ENCODE measurements at places on chromosomes 2 and 18.

DNA sequence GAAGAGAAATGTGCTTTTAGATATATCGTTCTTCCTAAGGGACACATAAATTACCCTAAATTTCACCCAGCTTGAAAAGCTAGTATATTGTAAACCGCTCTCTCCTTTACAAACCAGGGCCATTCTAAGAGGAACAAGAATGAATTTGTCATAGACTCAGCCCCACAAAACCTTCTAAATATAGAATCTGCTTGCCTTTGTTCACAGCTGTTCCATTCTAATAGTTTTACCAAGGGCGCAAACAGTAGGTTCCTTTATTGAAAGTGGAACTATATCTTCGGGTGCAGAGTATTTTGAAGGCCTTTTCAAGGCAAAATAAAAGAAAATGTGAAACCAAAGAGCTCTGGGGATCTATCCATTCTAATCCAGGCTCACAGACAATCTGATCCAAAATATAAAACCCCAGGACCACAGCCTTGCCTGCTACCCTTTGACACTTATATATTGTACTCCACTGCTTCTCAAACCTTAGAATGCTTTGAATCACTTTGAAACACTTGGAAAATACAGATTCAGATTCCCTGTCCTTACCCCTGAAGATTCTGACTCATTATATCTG lies 316.8 kb downstream of the PAX3 start:
- H3K27me3 ChIP-seq = no peaks in the 10 kb centered on the region
- H3K27ac ChIP-seq = no peak overlapping the region
- H3K4me3 ChIP-seq = no peak overlapping the region

GRCh38 chr2:191459158-191459557 lies 214.0 kb downstream of the MYO1B start:
- no peaks in the 10 kb centered on the region for H3K36me3 ChIP-seq
- no peaks in the 10 kb centered on the region for H3K27me3 ChIP-seq
- no peak for DNase-seq
- no peak overlapping the region for H3K4me3 ChIP-seq
- H3K27ac ChIP-seq = no peak overlapping the region

DNA sequence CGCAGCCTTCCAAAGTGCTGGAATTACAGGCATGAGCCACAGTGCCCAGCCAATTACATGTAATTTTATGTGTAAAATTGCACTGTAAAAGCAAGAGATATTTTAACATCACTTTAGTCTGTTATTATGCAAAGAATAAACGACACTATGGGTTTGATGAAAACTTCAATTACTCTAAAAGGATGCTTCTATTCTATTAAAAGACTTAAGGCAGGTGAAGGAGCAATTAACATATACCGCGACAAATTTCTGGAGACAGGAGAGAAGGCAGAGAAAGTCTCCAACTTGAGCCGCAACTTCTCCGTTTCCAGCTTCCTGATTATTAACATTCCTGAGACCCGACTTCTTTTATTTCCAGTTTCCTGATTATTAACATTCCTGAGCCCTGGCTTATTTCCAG lies 53.7 kb downstream of the FAM210A start:
- DNase-seq = no peak
- H3K4me1 ChIP-seq = no peaks in the 10 kb centered on the region
- H3K36me3 ChIP-seq = peaks cover 14% of the 10 kb centered on the region
- H3K27me3 ChIP-seq = no peaks in the 10 kb centered on the region
- H3K27ac ChIP-seq = no peak overlapping the region

DNA sequence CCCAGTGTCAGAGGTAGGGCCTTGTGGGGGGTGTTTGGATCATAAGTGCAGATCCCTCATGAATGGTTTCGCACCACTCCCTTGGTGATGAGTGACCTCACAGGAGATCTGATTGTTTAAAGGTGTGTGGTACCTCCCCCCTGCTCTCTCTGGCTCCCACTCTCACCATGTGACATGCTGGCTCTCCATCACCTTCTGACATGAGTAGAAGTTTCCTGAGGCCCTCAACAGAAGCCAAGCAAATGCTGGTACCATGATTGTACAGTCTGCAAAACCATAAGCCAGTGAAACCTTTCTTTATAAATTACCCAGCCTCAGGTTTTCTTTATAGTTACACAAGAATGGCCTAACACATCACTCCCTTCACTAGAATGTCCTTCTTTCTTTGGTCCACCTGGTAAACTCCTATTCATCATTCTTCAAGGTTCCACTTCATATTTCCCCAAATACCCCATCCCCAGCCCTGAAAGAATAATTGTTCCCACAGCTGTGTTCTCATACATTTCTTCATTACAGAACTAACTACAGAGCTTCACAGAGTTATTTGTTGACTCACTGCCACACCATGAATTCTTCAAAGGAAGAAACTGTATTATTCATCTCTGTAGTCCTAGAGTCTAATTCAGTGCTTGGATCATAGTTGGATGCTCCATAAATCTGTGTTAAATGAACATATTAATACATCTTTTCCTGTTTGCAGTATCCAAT lies 81.2 kb upstream of the STK17B start:
- H3K27ac ChIP-seq = no peak overlapping the region
- no peak overlapping the region for H3K4me3 ChIP-seq
- H3K27me3 ChIP-seq = no peaks in the 10 kb centered on the region
- DNase-seq = no peak
- H3K4me1 ChIP-seq = peaks cover 8% of the 10 kb centered on the region
- no peaks in the 10 kb centered on the region for H3K36me3 ChIP-seq

GRCh38 chr2:83695530-83695929 lies 763.5 kb downstream of the SUCLG1 start:
- no peak overlapping the region for H3K4me3 ChIP-seq
- H3K4me1 ChIP-seq = no peaks in the 10 kb centered on the region
- no peaks in the 10 kb centered on the region for H3K27me3 ChIP-seq
- no peaks in the 10 kb centered on the region for H3K36me3 ChIP-seq
- no peak overlapping the region for H3K27ac ChIP-seq

DNA sequence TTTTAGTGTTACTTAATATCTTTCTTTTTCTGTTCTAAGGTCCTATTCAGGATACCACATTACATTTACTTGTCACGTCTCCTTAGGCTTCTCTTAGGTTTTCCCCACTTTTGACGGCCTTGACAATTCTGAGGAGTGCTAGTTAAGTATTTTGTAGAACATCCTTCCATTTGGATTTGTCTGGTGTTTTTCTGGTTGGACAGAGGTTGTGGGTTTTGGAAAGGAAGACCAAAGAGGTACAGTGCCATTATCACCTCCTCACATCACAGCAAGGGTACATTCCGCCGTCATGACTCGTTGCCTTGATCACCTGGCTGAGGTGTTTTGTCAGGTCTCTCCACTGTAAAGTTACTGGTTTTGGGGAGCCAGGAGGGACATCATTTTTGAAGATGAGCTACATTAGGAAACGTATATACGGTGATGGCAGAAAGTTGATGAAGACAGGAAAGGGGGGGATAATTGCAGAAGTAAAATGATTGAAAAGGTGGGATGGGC lies 88.4 kb upstream of the TMEM247 start:
- H3K27ac ChIP-seq = no peak overlapping the region
- H3K36me3 ChIP-seq = no peaks in the 10 kb centered on the region
- no peaks in the 10 kb centered on the region for H3K27me3 ChIP-seq
- no peak overlapping the region for H3K4me3 ChIP-seq
- no peaks in the 10 kb centered on the region for H3K4me1 ChIP-seq

- no peaks in the 10 kb centered on the region for H3K36me3 ChIP-seq
- no peak overlapping the region for H3K27ac ChIP-seq
- H3K27me3 ChIP-seq = peaks cover 16% of the 10 kb centered on the region
- no peak for DNase-seq
- H3K4me3 ChIP-seq = no peak overlapping the region
These were observed 148.4 kb upstream of the SPRED2 start for GRCh38 chr2:65580824-65581223.

DNA sequence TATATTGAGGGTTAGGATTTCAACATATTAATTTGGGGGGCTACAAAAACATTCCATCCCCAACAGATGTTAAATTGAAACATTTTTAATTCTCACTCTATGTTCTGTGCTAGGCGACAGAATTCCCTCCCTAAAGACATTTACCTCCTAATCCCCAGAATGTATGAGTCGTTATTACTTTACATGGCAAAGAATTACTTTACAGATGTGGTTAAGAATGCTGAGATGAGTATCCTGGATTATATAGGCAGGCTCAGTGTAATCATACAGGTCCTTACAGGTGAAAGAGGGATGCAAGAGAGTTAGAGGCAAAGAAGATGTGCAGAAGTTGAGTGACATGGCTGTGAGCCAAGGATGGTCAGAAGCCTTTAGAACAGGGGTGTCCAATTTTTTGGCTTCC lies 974.1 kb upstream of the ACVR2A start:
- H3K36me3 ChIP-seq = no peaks in the 10 kb centered on the region
- H3K4me3 ChIP-seq = no peak overlapping the region
- no peaks in the 10 kb centered on the region for H3K4me1 ChIP-seq
- H3K27ac ChIP-seq = no peak overlapping the region

DNA sequence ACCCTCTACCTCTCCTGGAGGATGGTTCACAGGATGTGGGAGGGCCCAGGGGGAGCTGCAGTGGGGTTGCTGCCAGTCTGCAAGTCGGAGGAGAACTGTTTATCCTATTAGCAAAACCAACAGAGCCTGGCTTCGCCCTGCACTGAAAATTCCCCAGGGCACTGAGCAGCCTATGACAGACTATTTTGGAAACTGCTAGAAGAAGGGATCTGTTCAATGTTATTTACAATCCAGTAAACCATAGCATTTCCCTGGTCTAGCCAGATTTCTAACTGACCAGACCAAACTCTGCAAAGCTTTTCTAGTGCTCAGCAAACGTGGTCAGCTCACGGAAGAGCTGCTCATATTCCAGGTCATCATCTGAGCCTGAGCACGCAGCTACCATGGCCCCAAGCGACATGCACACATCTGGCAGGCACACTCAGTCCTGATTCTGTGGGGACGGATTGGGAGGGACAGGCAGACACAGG lies 64.8 kb upstream of the PID1 start:
- DNase-seq = no peak
- H3K27me3 ChIP-seq = no peaks in the 10 kb centered on the region
- H3K27ac ChIP-seq = no peak overlapping the region
- no peak overlapping the region for H3K4me3 ChIP-seq

- H3K36me3 ChIP-seq = no peaks in the 10 kb centered on the region
- H3K27ac ChIP-seq = no peak overlapping the region
- no peaks in the 10 kb centered on the region for H3K27me3 ChIP-seq
- H3K4me3 ChIP-seq = no peak overlapping the region
These were observed 149.0 kb downstream of the ADCYAP1 start for GRCh38 chr18:1053331-1054315.

GRCh38 chr18:46555724-46556123 lies 101.3 kb downstream of the LOXHD1 start:
- no peak overlapping the region for H3K4me3 ChIP-seq
- no peaks in the 10 kb centered on the region for H3K36me3 ChIP-seq
- DNase-seq = no peak
- H3K27me3 ChIP-seq = no peaks in the 10 kb centered on the region
- H3K27ac ChIP-seq = no peak overlapping the region

- H3K4me3 ChIP-seq = no peak overlapping the region
- no peak overlapping the region for H3K27ac ChIP-seq
- H3K4me1 ChIP-seq = no peaks in the 10 kb centered on the region
- DNase-seq = no peak
- no peaks in the 10 kb centered on the region for H3K27me3 ChIP-seq
These were observed 63.5 kb downstream of the TXNL1 start for GRCh38 chr18:56574861-56575260.

- H3K4me3 ChIP-seq = no peak overlapping the region
- H3K27me3 ChIP-seq = no peaks in the 10 kb centered on the region
- no peaks in the 10 kb centered on the region for H3K36me3 ChIP-seq
- H3K4me1 ChIP-seq = no peaks in the 10 kb centered on the region
These were observed 67.9 kb upstream of the PIK3C3 start for GRCh38 chr18:41887100-41887499.

DNA sequence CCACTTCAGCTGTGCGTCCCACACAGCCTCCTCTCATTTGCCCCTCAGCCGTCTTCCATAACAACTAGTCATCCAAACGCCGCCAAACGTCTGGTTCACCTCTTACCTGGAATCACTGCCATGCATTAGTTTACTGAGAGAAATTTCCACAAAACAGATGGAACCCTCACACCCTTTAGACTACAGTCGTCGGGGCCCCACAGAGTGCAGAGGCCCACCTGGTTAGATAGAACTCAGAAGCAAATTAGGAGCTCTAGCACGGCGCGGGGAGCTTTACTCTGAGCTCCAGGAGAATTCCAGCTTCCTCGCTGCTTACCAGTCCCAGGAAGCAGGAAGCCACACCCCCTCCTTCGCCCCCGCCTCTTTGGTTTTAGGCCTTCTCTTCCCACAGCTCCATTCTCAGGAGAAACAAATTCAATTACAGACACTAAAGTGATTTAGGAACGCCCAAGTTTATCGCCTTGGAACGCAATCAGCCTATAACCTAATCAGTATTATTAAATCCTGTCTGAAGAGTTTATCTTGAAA lies 9.4 kb downstream of the RNU2-63P start:
- H3K27me3 ChIP-seq = peaks cover 9% of the 10 kb centered on the region
- H3K4me3 ChIP-seq = no peak overlapping the region
- no peak for DNase-seq
- no peak overlapping the region for H3K27ac ChIP-seq
- no peaks in the 10 kb centered on the region for H3K36me3 ChIP-seq
- no peaks in the 10 kb centered on the region for H3K4me1 ChIP-seq

- no peak for DNase-seq
- H3K36me3 ChIP-seq = no peaks in the 10 kb centered on the region
- no peak overlapping the region for H3K4me3 ChIP-seq
- H3K27me3 ChIP-seq = no peaks in the 10 kb centered on the region
- H3K27ac ChIP-seq = no peak overlapping the region
These were observed 1004.6 kb upstream of the TMEFF2 start for GRCh38 chr2:193199322-193199721.

- H3K4me1 ChIP-seq = peaks cover 9% of the 10 kb centered on the region
- H3K4me3 ChIP-seq = no peak overlapping the region
- H3K36me3 ChIP-seq = no peaks in the 10 kb centered on the region
- DNase-seq = peak; percentile 79
- no peaks in the 10 kb centered on the region for H3K27me3 ChIP-seq
- peak overlapping the region; percentile 89 for H3K27ac ChIP-seq
These were observed 24.5 kb upstream of the LPIN2 start for GRCh38 chr18:3037423-3037915.

- peak; percentile 80 for DNase-seq
- H3K36me3 ChIP-seq = peaks cover 6% of the 10 kb centered on the region
- peaks cover 47% of the 10 kb centered on the region for H3K4me1 ChIP-seq
- peak within 1 kb of the TSS; percentile 91 for H3K27ac ChIP-seq
These were observed at the start of gene RNPEPL1 for GRCh38 chr2:240567872-240568677. RNPEPL1 (plus strand) TSS chr2:240568484; CDS start chr2:240568587, 103 bp downstream.

DNA sequence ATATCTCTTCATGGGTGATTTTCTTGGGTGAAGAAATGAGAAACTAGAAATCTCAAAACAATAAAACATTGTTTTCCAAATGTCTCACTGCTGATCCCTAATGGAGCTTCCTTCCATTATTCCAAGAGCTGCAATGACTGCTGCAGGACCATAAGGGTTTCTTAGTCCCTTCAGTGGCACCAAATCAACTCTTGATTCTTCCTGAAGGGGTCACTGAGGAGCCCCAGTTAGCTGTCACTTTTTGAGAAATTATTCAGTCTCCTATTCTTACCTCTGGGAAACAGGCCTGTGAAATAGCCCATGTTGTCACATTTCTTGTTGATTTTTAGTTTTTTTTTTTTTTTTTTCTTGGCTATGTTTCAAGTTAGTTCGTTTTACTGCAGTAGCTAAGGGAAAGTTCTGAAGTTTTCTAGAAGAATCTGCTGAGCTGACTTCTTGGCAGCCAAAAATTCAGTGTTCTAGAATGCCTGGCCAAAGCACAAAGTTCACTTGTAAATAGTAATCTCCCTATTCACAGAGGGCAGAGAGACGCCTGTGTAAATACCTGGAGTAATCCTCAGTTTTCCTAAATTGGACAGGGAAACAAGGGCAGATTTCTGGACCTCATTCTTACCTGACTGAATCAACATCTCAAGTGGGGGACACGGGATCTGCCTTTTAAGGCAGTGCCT lies 480.0 kb downstream of the RIT2 start:
- no peak for DNase-seq
- no peaks in the 10 kb centered on the region for H3K4me1 ChIP-seq
- no peaks in the 10 kb centered on the region for H3K27me3 ChIP-seq
- H3K36me3 ChIP-seq = no peaks in the 10 kb centered on the region

Measured in large intestine (tissue), 12 donors.